ENCODE measurements at places on chromosomes 3 and 15.

DNA sequence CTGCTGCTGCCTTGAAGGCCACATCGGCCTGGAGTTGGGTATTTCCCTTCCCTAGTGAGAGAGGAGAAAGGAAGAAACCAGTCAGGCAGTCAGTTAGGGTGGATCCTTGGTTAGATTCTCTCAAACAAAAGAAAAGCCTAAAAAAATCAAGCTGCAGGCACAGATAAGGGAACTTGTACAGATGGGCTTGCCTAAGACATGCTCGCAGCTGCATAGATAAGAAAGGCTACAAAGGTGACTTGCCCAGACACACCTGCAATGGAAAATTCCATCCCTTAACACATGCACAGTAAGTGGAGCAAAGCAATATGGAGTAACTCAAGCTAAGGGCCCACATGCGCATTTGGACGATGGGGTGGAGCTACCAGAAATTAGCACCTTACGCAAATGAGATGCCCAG is 199.7 kb upstream of the ARPP21 start:
- DNase-seq: no peak

- no peak for DNase-seq
Observed at GRCh38 chr3:188900421-188900951, 271.3 kb upstream of the TPRG1 start.

DNA sequence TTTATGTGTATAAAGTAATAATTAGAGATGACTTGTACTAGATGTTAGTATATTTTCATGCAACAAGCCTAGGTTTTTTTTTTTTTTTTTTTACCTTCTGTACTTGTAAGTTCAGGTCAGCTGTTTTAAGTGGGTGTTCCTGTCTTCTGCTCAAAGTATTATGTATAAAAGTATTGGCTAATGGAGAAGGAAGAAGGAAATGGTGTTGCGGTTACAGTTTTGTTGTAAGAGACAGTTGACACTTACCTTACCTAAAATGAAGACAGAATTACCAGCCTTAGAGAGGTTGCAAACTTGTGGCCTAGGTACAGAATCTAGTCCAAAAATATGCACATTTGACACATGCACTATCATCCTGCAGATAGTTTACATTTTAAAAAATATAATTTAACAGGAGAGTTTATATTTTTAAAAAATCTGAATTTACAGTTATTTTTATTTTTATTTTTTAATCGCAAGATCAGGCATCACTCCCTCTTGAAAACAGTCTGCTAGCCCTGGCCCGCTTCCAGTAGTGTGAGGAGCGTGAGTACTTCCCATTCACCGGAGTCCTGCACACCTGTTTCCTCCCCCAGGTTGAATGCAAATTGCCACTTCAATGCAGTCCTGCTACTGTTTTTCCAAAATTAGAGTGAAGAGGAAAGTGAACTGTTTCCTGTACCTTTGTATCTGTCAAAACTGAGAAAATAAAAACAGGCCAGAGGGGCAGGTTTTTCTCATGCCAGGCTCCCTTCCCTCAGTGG is 224.3 kb upstream of the SOX2 start:
- DNase-seq: no peak

GRCh38 chr3:122443090-122443489 is 27.2 kb upstream of the WDR5B start:
- DNase-seq: no peak

DNA sequence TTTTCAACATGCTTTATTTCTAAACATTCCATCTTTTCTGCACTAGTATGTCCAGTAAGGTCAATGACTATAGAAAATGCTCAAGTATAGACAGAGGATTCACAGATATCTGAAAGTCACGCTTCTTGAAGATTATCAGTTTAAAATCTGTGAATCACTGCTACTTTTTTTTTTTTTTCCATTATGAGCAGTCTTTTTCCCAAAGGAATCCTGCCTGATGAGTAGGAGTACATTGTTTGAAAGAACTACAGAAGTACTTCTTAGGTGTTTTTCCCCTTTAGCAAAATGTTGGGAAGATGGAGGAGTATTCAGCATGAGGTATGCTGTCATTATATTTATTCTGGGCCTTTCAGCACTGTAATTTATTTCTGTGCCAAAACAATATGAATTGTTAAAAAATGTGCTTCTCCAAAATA is 266.2 kb downstream of the NLGN1 start:
- DNase-seq: no peak

DNA sequence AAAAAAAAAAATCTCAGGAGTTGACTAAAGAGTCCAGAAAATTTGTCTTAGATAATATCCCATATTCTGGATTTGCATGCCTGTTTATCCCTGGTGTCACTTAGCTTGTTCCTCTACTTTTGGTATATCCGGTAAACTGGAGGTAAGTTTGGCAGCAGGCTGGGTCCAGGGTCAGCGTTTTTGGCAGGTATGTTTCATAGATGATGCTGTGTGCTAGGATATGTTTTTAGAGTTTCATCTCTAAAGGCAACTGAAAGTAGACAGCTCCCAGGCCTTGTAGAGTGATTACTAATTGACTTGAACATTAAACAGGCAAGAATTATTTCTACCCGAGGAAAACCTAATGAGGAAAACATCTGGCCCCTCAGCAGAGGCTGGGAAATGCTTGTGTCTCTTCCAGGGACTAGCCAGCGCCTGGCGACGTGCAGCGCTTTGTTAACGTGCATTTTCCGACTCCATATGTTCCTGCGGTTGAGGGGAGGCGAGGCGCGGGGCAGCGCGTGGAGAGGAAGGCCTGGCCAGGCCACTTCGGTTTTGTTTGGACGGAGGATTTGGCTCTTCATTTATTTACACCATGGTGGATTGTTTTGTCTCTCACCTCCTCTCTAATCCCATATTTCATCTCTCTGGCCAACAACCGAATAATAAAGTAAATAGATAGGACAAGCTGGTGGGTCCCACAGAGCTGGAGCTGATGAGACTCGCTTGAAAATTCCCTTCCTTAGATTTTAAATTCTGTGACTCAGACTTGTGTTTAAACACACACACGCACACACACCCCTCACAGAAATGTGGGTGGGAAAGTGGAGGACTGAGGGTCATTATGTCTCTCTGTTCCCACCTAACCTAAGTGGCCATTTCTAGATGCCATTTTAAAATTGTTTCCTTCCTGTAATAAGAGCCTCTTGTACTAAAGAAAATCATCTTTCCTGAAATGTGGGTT is 65.3 kb downstream of the ASB7 start:
- DNase-seq: no peak

- no peak for DNase-seq
Observed at GRCh38 chr15:46654993-46655392, 1020.2 kb downstream of the SQOR start.

- peak; percentile 51 for DNase-seq
Observed at GRCh38 chr3:3127432-3128010, 781 bp downstream of the TRNT1 start.

GRCh38 chr3:42652251-42652610 is 1.3 kb upstream of the ZBTB47 start:
- DNase-seq: peak; percentile 63
